ENCODE measurements at places on chromosomes 12 and 14.

DNA sequence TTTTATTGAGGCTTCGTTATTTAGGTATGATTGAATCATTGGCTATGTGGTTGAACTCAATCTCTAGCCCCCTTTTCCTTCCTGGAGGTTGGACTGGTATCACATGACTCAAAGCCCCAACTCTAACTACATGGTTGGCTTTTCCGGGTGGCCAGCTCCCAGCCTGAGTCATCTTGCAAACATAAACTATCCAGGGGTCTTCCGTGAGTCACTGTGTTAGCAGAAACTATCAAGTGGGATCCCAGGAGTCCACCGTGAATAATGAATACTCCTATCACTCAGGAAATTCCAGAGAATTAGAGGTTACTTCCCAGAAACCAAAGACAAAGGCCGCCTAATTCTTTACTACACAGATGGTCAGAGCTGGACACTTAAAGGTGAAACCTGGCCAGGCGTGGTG, 19.7 kb upstream of the PLEKHD1 start:
- DNase-seq: no peak

DNA sequence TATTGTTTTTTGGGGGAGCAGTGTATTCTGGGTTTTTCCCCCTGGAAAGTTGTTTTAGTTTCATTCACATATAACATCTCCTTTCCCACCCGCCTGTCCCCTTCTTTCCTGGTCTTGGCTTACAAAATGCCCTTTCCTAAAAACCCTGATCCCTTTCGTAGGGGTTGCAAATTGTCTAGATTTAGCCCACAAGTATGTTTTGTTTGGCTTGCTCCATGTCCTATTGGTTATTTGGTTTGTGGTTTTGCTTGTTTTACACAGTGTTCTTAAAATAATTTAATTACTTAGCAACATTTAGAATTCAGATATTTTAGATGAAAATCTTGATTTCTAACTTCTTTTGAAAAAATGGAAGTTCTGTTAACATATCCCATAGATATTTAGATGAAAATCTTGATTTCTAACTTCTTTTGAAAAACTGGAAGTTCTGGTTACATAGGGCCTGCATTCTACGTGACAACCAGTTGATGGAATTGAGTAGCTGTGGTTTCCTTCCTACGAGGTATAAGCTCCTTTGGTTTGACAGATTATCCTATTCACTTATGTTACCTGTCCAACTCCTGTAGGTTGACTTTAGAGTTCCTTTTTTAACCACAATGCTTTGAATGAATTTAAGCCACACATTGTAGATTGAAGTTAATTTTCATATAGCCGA, 89.2 kb upstream of the TMEM263 start:
- DNase-seq: no peak

DNA sequence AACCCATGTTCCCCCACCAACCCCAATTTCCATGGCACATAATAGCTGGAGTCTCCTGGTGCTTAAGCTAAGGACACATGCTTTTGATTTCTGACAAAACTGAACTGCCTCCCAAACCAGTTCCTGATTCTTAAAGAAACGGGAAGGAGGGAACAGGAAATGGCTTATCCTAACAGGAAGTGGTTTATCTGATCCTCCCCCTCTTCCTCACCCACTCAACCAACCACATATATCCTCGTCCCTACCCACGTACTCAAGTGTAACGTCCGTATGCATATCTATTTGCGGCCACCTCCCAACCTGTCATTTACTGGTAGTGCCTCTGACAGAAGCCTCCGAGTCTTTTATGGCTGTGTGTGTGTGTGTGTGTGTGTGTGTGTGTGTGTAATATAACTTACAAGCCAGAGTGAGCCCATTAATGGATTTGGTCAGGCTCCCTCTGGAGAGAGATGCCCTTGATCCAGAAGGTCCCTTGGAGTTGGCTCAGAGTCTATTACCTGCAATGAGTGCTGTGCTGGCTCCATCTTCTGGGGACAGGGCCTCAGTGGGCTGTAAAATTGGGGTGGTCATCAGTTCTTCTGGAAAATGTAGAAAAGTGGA, 7.7 kb downstream of the DAZAP2 start:
- DNase-seq: peak; percentile 14

DNA sequence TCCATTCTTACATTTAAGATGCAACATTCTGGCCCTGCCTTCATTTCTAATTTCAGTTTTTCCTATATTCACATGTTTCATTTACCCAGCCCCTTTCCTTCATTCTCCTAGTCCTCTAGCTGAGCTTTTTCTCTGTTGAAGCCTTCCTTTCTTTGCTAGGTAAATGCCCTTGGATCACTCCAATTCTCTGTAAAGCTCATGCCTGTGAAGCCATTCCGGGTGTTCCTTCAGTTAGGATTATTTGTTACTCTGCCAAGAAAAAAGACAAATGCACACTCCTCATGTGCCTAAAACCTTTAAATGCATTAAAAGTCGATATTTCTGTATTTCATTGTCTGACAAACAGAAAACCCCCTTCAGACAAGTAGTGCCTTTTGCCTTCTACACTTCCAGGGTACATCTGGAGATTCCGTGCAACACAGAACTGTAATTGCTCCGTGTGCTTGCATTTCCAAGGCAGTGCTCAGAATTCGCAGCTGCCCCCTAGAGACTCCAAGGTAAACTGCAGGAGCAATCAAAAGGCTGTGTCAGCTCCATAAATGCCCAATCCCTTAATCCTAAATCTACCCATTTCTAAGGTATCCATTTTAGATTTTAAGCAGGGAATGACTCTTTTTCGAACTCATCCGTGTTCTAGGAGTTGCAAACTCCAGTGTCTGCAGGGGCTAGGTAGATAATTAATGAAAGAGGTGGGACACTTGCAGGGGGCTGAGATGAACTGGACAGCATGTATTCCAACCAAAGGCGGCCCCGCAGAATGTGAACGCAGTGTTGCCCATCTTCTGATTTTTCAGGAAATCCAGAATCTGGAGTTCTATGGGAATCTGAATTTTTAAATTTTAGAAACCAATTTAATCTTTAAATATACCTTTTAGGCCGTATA, 320.2 kb downstream of the GRIN2B start:
- DNase-seq: peak; percentile 10

DNA sequence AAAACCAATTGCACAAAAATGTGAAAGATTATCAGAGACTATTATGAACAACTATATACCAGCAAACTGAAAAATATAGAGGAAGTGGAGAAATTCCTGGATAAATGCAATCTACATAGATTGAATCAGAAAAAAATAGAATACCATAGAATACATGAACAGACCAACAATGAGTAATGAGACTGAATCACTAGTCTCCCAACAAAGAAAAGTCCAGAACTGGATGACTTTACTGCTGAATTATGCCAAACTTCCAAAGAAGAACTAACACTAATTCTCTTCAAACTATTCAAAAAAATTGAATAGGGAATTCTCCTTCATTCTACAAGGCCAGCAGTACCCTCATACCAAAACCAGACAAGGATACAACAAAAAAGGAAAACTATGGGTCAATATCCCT, 60.6 kb downstream of the GUCY2C start:
- no peak for DNase-seq

- peak; percentile 29 for DNase-seq
These were observed 1.2 kb downstream of the PELI2 start for GRCh38 chr14:56119201-56119981.

- no peak for DNase-seq
These were observed 10.0 kb downstream of the SBNO1 start for GRCh38 chr12:123354600-123354999.

DNA sequence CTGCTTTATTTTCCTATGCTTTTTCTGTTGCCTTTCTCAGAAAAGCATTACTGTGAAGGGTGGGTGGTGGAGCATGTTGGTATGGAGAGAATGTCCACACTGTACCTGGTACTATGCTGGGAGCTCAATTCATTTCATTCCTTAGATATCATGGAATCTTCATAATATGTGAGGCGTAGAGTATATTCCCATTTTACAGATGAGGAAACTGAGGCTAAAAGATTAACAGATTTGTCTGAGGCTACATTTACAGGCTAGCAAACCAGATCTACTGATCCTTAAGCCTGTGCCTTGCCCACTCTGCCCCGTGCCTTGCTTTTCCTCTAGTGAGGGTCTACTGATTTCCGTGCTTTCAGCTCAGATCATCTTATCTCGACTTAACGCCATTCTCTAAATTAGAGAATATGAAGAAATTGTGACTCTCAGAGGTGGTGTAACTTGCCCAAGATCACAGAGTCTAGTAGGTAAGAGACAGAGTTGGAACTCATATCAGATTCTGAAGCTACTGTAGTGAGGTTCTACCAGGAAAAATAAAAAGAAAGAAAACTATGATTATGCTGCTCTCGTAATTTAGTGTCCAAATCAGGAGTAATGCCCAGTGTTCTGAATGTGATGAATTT, 5.5 kb downstream of the GLRX5 start:
- DNase-seq: no peak

DNA sequence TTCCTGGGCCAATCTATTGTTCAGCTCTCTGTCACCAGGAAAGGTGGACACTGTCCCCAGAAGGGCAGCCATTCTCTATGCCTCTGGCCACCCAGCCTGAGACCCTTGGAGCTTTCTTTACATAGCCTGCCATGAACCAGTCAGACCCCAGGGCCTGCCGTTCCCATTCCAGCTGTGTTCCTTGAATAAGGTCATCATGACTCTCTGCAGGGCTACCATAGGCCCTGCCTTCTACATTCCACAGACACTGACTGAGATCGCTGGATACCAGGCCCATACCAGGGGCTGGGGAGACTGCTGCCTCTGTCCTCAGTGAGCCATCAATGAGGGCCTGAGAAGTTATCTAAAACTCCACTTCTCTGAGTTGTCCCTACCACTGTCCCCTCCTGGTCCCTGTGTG, 75.5 kb downstream of the SYNE3 start:
- no peak for DNase-seq

DNA sequence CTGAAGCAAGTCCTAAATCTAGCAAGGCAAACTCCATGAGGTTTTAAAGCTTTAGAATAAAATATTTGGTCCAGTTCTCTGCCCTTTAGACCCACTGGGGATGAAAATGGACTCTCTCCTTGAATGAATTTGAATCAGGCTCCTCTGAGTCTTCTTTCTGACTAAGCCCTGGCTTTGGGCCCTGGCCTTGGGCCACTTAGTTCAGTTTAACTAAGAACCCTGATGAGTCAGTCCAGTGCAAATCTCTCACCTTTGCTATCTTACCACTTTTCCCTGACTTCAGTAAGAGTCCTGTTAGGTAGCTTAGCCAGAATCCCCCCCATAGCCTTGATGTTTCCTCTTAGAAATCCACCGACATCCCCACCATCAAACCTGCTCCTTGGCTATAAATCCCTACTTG, 427.5 kb downstream of the SNAPC1 start:
- no peak for DNase-seq

DNA sequence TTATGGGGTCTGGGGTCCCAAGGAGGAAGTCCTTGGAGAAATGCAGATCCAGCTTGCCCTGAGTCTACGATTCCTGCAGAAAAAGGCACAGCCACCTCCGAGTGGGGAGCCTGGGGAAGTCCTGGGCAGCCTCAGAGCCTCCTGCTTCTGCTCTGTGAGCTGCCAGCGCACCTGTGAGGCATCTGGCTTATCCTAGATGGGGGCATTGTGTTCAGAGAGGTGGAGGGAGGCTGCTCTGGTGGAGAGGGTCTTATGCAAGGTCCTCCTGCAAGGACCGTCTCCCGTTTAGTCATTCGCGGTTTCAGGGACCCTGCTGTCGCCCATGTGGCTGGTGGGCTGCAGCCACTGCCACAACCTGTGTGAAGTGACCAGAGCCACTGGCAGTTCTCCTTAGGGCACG, 53.0 kb upstream of the PRMT8 start:
- no peak for DNase-seq

DNA sequence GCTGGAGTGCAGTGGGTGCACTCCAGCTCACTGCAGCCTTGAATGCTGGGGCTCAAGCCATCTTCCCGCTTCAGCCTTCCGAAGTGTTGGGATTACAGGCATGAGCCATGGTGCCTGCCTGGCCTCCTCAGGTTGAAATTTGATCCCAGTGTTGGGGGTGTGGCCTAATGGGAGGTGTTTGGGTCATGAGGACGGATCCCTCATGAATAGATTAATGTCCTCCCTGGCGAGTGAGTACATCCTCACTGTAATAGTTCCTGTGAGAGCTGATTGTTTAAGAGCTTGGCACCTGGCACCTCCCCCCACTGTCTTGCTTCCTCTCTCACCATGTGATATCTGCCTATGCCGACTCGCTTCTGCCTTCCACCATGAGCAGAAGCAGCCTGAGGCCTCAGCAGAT, 84.7 kb downstream of the TSPAN9 start:
- DNase-seq: no peak

DNA sequence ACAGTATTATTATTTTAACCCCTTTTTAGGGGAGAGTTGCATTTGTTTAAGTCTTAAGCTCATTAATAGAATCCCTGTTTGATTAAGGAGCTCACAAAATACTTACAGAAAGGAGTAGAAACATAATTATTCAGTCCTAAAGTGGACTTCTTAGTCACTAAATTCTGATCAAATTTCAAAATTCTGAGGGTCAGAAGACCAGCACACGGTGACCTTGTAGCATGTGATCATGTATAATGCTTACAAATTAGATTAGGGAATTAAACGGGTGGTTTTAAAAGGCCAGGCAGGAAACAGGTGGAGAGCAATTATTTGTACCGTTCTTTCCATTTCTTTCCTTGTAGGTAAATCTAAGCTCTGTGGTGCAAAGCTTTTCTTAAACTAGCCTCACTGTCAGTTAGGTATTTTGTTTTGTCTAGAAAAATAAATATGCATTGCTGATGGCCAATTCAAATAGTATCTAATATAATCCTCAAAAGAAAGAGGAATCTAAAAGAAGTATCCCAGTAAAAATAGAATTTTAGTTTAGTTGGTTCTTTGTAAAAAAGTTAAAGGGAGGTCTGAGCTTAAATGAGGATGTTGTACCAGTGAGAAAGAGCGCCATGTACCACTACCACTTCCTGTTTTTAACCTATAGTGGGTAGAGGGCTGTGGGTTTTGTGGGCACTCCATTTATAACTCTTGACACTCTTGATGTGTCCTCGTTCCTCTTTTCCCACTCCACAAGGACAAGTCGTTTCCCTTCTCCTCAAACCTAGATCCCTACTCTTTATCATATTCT, 51.1 kb downstream of the SLC38A1 start:
- DNase-seq: peak; percentile 14

DNA sequence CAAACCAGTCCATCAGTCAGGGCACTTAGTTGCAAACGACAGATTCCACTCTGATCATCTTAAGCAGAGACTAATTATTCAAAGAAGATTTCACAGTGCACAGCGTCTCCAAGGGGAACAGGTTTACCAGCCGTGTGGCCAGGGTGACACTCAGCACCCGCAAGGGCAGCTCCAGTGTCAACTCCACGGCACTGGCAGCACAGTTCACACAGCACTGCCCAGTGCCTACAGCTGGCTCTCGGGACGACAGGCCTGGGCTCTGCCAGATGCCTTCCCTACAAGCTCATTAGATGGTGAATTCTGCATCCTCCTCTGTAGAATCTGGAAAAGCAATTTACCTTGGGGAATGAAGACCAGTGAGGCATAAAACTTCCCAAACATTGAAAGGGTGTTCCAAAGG, 4.9 kb downstream of the OR10P1 start:
- DNase-seq: no peak

GRCh38 chr14:68729556-68729955, 63.3 kb downstream of the ZFP36L1 start:
- no peak for DNase-seq

DNA sequence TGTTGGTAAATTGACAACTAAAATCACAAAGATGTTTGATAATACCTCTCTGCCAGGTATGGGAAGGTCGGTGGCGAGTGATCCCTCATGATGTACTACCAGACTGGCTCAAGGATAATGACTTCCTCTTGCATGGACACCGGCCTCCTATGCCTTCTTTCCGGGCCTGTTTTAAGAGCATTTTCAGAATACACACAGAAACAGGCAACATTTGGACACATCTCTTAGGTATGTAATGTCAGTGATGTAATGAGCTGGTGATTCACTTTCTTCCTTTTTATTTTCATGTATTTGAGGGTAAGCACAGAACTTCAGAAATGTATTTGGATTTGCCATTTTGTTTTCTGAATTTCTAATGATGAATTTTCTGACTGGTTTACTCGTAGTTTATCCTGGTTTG, 42.6 kb upstream of the LRTM2 start:
- DNase-seq: no peak

Measured in activated naive CD4-positive, alpha-beta T cell treated with anti-CD3 and anti-CD28 coated beads, Interleukin-2, amount 50 U/mL, for 16 hours (primary cell).